ENCODE measurements at places on chromosomes 1 and 21. TPM values are rescaled to one million over a fixed set of nuclear protein-coding genes. Genes with fewer than 3 reads are reported as not detected.

- peak; percentile 95 for DNase-seq
Observed at GRCh38 chr1:244970744-244971551, 106.6 kb upstream of the HNRNPU start.

- no peak for DNase-seq
Observed at GRCh38 chr1:9270290-9270883, 22.3 kb upstream of the SPSB1 start.

DNA sequence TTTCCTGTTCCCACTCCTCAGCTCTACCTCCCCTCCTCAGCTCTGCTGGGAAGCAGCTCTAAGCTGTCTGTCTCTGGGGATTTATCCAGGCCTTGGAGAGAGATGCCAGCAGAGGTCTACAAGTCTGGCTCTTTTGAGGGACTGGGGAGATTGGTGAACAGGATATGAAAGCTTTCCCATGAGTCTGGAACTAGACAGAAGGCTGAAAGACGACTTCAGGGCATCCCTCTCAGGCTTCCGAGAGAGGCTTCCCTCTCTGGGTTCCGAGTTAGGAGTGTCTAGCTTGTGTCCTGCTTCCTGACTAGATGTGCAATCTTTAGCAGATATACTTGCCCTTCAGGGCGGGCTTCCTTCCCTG lies 733 bp downstream of the TMEM35B start:
- DNase-seq: peak; percentile 23

The GUCA2B gene
- total RNA-seq: not detected
